ENCODE measurements at places on chromosomes 7 and 10. TPM values are rescaled to one million over a fixed set of nuclear protein-coding genes. Genes with fewer than 3 reads are reported as not detected.

The ATXN7L1 gene
- 9.0 TPM for total RNA-seq

The CAMK1D gene
- 8.9 TPM for total RNA-seq

The C7orf57 gene
- total RNA-seq, result 0.92 TPM

- H3K4me1 ChIP-seq, result no peaks in the 10 kb centered on the region
- H3K27me3 ChIP-seq, result no peaks in the 10 kb centered on the region
- no peaks in the 10 kb centered on the region for H3K36me3 ChIP-seq
- no peak overlapping the region for H3K4me3 ChIP-seq
- H3K27ac ChIP-seq, result no peak overlapping the region
- no peak for DNase-seq
Measured at GRCh38 chr7:112707655-112708054, 82.5 kb downstream of the TMEM168 start.

DNA sequence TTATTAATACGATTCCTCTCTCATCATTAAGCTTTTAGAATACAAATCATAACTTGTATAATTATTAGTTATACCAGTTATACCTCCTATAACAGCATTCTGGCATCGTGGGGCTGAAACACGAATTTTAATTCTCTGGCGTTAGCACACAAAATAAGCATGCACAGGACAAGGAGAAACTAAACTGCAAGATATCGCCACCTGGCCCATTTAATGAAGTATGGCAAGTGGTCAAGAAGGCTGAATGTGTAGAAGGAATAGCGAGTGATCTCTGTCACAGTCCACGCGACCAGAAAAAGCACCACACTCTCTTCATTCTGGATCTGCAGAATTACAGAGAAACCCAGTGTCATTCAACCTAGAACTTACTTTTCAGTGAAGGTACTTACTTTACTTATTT is 18.1 kb downstream of the HACD1 start:
- H3K27me3 ChIP-seq, result no peaks in the 10 kb centered on the region
- H3K4me3 ChIP-seq, result no peak overlapping the region
- no peak overlapping the region for H3K27ac ChIP-seq
- H3K36me3 ChIP-seq, result no peaks in the 10 kb centered on the region

DNA sequence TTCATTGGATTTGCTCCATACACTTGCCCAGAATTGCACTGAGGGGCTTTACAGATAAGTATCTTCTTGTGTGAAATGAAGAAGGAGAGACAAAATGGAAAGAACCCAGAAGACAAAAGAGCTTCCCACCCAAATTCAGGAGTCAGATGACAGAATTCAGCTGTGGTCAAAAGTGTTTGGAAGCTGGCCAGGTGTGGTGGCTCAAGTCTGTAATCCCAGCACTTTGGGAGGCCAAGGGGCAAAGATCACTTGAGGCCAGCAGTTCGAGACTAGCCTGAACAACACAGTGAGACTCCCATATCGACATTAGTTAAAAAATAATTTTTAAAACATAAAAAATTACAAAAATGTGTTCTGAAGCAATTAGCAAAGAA is 27.1 kb downstream of the DUSP5 start:
- no peaks in the 10 kb centered on the region for H3K36me3 ChIP-seq
- no peak overlapping the region for H3K4me3 ChIP-seq
- H3K27ac ChIP-seq, result no peak overlapping the region
- DNase-seq, result no peak
- peaks cover 22% of the 10 kb centered on the region for H3K4me1 ChIP-seq
- no peaks in the 10 kb centered on the region for H3K27me3 ChIP-seq

- no peak for DNase-seq
- no peaks in the 10 kb centered on the region for H3K27me3 ChIP-seq
- no peak overlapping the region for H3K4me3 ChIP-seq
Measured at GRCh38 chr7:32501522-32501921, 6.2 kb downstream of the AVL9 start.

- H3K4me3 ChIP-seq, result no peak overlapping the region
- no peaks in the 10 kb centered on the region for H3K36me3 ChIP-seq
- no peak for DNase-seq
Measured at GRCh38 chr10:122099562-122099961, 110.6 kb downstream of the TACC2 start.
